ENCODE measurements at places on chromosomes 5 and 9.

DNA sequence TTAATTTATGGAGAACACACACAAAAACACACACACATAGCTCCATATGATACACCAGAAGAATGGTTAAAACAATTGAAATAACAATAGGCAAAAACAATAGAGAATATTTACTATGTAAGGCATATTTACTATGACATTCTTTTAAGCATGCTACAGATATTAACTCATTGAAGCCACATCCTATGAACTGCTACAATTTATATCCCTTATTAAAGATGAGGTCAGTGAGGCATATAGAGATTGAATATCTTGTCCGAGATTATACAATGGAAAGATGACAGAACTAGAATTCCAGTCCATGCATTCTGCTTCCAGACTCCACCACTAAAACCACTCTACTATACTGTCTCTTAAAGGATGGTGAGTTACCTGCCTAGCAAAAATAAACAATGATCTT, 60.7 kb downstream of the ADAMTS12 start:
- DNase-seq, result no peak

DNA sequence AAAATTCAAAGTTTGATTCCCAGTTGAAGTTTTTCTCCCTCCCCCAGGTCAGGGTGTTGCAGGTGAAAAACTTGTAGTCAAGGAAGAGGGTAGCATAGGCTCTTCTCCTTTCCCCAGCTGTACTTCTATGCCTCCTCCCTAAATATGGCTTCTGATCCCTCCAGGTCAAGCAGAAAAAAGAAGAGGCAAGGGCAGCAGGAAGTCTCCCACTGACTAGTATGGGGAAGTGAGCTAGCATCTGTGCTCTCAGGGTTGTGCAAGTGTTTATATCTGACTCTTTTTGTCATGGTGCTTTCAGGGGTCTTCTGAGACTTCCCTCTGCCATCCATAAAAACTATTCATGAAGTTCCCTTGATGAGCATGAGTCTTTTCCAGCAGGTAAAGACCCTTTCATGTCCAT, 76.0 kb downstream of the ATPSCKMT start:
- no peak for DNase-seq

GRCh38 chr9:6759185-6759977, 1.6 kb downstream of the KDM4C start:
- DNase-seq, result peak; percentile 93

DNA sequence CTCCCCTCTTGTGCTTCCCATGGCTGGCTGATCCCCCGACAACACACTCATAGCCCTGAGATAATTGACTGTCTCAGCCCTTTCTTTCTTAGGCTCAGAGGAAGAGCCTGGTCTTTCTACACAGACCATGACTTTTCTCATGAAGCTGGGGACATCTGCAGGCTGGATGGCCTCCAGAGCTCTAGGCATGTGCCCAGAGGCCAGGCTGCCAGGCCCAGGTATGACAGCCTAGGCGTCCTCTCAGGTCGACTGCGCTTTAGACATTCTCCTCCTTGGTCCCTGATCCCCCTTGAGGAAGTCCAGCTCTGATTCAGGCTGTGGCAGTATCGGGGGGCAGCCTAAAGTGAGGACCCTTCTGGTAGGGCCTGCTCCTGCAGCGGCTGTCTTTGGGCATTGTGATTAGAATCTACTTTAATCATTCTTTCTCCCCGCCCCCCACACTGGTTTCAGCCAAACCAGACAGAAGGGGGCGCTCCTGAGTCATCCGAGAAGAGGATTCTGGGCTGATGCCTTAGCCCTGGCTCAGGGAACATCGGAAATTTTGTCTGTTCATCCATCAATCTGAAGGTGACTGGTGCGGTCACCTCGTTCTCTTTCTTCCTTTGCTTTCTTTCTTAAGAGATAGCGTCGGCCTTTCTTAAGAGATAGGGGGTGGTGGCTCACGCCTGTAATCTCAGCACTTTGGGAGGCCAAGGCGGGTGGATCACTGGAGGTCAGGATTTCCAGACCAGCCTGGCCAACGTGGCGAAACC, 66.5 kb upstream of the HSPA9 start:
- peak; percentile 54 for DNase-seq

DNA sequence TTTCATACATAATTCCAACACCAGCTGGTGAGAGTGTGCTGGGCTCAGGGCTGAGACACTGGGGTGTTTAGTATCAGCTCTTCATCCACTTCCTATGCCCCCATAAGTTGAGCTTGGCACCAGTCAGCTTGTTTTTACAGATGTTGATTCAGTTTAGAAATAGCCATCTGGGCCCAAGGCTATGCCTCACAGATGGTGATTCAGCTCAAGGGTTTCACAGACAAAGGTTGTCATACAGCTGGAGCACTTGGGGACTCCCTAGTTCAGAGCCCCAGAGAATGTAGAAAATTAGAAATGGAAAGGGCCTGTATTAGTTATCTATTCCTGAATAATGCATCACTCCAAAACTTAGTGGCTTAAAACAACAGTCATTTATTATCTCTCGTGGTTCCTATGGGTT, 10.3 kb upstream of the CRHBP start:
- peak; percentile 92 for DNase-seq

GRCh38 chr5:55533521-55534435, 986 bp downstream of the PLPP1 start:
- DNase-seq, result peak; percentile 23

DNA sequence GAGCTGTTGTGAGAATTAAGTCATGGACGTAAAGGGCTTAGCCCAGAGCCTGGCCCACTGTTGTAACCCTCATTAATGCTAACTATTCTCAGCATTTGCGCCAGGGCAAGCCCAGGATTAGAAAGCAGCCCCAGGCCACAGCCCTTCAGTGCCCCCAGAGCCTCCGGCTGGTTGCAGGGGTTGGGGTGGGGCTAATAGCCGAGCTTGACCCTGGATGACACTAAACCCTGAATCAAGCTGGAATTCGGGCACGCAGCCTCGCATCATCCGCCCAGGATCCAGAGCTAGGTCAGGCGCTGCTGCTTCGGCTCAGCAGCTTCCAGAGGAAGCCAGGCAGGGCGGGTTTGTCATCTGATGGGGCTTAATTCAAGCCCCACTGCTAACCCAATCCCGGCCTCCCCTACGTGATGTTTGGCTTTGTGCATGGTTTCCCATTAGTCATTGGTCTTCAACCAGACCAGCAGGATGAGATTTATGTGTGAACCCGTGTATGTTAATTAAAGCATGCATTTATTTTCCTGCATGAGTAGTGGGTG, 1.2 kb upstream of the MEGF9 start:
- peak; percentile 79 for DNase-seq

DNA sequence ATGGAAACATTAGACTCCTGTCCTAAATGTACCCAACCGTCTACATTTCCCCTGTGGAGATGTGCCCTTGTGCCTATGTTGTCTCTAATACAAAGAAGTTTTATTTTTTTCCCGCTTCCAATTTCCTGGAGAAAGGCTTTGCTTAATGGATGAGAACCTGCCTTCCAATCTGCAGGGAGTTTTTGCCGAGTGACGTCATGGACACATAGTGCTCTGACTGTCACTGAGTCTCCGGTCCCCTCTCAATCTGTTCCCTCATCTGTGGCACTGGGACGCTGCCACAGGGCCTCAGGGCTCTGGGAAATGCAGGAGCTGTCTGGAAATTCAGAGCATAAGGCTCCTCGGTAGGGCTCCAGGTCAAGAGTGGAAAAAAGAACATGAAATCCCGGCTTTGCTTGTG, 144.8 kb downstream of the PDZD2 start:
- DNase-seq, result no peak

DNA sequence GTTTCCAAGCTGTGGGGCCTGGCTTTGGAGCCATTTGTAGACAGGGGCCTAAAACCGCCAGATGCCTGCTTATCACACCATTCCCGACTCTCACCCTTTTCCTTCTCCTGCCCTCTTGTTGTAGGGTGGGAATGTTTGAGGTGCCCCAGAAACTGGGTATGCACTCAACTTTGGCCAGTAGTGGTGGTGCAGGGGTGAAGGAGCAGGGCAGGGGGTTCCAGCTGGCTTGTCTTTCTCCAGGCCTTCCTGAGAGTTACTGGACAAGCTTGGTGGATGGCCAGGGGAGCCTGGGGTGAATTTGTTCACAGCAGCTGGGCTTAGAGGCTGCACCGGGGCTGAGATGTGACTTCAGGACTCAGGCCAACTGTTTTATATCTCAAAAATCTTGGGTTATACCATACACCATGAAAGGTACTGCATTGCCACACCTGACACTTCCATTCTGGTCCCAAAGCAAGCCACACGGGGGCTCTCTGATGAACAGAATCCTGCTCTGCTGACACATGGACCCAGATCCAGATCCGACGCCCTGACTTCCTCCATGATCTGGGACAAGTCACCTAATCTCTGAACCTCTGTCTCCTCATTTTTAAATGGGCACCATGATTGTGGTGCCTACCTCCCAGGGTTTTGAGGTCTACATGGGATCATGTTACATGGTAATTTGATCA, 62.1 kb downstream of the DAB2IP start:
- DNase-seq, result no peak

DNA sequence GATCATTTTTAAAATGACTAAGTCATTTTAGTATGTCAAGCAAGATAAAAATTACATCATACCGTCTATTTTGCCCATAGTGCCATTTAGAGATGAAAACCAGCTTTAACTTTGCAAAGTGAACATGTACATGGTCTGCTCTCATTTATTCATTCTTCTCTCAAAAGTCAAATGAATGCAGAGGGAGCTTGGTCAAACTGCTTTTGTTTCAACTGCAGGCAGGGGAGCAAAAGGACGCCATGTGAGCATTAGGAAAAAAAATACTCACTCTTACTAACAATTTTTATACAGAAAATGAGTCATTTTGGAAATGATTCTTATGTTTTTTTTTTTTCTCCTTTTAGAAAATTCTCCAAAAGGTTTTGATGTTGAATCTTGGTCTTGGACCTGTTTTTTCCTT, 15.7 kb downstream of the SCGB3A1 start:
- DNase-seq, result no peak

- DNase-seq, result no peak
Measured at GRCh38 chr9:27195191-27195590, 86.2 kb downstream of the TEK start.

GRCh38 chr5:20369518-20369885, 381.5 kb upstream of the CDH18 start:
- no peak for DNase-seq

DNA sequence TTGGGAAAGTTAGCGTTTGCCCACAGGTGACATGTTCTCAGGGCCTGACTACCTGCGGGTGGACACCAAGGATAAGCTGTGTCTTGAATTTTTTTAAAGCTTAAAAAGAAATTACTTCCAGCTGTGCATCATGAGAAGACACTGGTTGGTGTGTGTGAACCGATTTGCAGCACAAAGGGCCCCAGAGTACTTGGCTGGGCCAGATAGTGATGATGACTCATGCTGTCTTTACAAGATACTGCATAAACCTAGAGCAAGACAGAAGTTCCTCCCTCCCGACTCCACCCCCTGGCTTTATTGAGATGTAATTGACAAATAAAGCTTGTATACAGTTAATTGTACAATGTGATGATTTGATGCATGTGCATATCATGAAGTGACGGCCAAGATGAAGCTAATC, 212.8 kb downstream of the NXNL2 start:
- DNase-seq, result peak; percentile 88

DNA sequence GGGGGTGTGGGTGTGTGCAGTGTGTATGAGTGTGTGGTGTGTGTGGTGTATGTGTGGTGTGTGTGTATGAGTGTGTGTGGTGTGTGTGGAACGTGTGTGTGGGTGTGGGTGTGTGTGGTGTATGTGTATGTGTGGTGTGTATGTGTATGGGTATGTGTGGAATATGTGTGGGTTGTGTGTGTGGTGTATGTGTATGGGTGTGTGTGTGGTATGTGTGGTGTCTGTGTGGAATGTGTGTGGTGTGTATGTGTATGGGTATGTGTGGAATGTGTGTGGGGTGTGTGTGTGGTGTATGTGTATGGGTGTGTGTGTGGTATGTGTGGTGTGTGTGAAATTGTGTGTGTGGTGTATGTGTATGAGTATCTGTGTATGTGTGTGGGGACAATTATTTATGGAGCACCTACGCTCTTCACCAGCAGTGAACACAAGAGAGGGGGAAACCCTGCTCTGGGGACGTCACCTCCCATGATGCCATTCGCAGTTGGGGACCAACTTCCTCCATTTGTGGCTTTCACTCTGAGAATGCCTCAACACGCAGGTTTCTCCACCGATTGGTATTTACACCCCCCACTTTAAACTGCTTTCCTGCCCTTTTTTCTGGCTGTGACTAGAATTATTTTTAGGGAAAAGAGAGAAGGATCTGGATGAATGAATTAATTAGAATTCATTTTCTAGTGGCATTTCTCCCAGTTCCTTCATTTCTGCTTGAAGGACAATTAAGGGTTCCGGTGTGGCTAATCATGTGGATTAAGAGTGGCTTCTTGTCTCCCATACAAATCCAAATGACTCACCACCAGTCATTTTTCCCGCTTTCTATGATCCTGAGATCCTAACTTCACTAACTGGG, 238.1 kb downstream of the ROR2 start:
- no peak for DNase-seq

- DNase-seq, result peak; percentile 87
Measured at GRCh38 chr9:91047993-91048607, 246.5 kb downstream of the SYK start.

DNA sequence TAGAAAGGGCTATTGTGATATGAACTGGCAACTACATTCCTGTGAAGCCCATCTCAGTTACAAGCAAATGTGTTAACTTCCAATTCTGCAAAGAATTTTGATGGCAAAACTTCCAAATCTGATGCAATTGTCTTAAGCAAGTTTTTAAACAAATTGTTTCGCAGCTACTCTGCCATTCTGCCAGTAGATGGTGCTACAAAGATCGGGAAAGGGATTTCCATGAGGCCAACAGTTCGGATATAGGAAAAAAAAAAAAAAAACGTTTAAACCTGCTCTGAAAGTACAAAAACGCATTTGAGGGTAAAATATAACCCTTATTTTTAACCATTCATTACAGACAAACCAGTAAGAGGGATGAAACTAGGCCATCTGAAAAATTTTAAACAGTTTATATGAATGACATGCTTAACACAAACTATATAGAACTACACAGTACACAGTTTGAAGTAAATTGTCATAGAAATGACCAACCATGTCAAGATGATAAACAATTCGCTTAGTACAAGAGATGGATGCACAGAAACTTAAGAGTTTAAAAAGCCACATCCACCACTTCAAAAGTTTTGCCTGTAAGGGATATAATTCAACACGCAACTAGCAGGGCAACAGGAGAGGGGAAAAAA, 2.2 kb downstream of the HNRNPA0 start:
- peak; percentile 65 for DNase-seq

DNA sequence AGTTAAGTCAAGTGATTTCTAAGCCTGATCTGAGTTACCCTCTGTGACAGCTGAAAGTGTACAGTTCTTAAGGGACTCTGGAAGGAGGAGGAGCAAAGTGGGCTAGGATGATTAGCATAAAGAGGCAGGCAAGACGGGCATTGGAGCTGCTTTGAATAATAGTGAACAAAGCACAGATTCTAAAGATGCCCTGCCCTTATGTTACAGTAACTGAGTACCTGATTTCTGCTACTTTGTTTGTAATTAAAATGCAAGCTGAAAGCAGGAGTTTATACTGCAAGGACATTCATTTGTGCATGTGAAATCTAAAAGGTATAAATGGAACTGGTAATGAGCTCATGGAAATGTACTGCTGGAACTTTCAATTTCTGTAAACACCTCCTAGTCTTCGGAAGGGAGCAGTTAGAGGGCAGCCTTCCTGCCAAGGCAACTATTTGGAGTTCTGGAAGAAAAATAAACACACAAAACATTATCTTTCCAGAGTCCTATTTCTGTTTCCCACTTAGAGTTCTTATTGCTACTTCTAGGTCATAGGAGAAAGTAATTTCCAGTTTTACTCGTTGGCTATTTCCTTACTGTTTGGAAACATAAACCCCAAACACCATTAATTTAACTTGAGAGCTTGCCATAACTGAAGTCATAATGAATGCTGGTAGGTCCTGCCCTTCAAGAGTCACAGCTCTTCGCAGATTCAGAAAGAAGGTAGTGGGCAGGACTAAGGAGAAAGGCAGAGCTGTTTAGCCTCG, at the start of gene RANBP3L:
RANBP3L (minus strand) TSS at position 45 of the 746 bp plus-strand sequence. CDS start 486 bp downstream, outside the sequence.
- no peak for DNase-seq

GRCh38 chr9:77848404-77848803, 183.2 kb downstream of the GNAQ start:
- DNase-seq, result no peak
